ENCODE measurements at places on chromosomes 3 and 15.

DNA sequence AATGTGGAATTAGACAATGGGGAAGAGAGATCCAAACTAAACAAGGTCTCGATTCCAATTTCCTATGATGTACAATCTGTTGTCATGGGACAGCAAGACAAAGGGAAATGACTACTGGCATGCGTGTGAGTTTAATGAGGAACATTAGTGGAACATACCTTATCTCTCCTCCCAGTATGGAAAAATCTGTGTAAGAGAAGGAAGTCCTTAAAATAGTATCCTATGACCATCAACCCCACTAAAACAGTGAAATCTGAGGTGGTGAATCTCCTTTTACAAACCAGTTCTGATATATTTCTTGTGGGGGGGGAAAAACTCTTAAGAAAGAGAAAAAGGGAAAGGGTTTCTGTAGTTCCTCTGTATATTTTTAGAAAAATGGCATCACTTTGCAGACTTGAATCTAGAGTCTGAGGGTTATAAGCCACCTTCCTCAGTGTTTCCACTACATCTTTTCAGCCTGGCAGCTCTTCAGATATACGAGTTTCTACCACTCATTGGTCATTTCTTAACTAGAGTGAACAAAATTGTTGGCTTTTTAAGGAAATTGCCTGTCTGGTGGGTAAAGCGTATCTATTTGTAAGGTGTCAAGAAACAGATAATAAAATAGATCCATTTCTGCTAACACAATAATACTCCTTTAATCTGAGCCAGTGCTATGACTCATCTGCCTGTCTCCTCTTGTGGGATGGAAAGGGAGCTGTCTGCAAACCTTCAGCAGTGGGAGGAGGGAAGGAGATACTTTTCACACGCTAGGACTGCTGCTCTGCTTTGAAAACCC is 3.0 kb upstream of the TNFAIP8L3 start:
- no peak for DNase-seq

- no peak for DNase-seq
These were observed 63.8 kb upstream of the CGNL1 start for GRCh38 chr15:57312318-57313133.

DNA sequence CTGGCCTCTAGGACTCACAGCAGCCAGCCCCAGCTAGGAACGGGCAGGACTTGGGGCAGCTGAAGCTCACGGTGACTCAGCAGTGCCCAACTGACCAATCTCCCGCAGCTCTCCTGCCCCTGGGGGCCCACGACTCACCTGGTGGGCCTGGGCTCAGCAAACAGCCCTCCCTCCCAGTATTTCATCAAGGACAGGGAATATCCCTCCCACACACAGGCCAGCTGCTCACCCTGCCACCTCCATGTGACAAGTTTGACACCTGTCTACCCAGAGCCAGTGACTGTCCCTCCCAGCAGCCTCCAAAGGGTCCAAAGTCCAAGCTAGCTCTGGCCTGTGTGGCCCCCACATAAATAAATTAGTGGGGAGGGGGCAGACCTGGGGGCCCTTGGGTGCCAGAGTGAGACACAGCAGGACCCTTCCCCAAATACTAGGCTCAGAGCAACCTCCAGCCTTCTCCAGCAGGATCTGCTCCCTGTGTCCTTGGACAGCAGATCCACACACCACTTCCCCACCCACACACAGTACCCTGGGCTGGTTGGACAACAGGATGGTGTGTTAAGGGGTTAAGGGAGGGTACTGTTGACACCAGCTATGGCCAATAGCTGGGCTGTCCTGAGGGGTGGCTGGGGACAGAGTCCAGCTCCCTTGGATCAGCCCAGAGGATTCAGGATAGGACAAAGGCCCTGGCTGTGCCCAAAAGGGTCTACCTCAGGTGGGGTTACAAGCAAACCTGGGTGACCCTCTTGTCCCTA is 4.3 kb downstream of the GNAT1 start:
- no peak for DNase-seq

GRCh38 chr15:47429376-47429775 is 287.9 kb upstream of the SEMA6D start:
- DNase-seq: no peak

GRCh38 chr15:44971036-44971435 is 14.5 kb downstream of the TERB2 start:
- DNase-seq: no peak

GRCh38 chr3:111112913-111113312 is 41.3 kb downstream of the NECTIN3 start:
- DNase-seq: no peak

- no peak for DNase-seq
These were observed 70.5 kb upstream of the TSEN2 start for GRCh38 chr3:12413721-12414255.

- no peak for DNase-seq
These were observed 408.8 kb upstream of the C2CD4B start for GRCh38 chr15:62573876-62574275.

DNA sequence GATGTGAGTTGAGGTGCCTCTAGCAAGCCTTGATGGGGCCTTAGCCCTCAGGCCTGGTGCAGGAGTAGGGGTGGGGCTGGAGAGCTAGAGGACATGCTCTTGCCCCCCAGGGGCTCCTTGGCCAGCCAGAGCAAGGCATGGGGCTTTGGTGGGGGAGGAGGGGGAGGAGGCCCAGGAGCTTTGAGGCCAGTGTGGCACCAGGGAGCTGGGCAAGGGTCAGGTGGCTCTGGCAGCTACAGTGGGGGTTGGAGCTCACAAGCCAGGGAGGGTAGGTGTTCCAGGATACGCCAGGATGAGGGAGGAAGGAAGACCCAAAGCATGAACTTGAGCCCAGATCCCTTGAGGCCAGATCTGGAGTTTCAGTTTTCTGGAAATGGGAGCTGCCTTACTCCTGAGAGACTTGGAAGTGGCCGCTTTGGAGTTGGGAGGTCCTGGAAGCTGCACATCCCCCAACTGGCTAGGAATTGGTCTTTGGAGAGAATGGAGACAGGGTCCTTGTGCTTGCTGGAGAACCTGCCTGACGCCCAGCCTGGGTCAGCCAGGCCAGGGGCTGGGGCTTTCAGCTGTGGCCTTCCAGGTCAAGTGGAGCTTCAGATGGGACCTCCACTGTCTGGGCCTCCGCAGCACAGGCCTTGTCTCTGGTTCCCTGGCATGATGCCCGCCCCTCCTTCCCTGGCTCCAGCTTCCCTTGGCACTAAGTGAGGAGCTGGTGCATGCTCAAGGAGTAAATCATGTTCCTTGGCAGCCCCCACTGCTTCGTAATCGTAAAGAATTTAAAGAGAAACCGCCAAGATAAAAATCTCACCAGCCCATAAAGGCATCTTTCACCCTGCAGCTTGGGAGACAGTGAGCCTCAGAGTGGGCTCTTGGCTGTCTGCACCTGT is 8.7 kb downstream of the SEMA3F start:
- DNase-seq: no peak

DNA sequence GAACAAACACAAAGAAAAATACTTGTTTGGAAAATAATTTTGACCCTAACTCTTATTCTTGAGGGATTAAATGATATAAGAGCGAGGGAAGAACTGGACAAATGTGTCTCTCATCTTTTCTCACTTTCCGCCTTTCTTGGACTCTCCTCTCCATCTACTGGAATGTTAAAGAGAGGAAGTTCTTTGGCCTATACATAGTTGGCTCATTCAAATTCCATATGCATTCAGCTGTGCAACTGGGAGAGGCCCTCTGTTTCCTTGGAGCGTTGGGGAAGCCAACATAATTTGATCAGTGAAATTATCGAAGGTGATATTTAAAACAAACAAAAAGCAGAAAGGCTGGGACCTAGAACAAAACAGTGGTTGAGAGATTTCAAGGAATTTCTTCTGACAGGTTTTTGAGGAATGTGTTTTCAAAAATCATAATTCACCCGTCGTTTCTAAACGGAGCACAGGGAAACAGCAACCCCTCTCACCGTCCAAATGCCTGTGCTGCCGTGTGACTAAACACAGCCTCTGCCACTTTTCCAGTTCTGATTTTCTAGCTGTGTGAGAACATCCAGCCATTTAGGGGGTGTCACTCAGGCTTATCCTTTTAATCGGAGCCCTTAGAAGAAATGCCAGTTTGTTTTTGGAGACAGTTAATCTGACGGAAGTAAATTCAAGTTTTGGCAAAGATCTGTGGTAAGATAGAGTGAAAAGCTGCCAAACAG is 489.9 kb downstream of the SOX2 start:
- DNase-seq: no peak

GRCh38 chr3:139423232-139423631 is 33.8 kb upstream of the COPB2 start:
- no peak for DNase-seq

- no peak for DNase-seq
These were observed 98.3 kb downstream of the THRB start for GRCh38 chr3:24396338-24396737.

DNA sequence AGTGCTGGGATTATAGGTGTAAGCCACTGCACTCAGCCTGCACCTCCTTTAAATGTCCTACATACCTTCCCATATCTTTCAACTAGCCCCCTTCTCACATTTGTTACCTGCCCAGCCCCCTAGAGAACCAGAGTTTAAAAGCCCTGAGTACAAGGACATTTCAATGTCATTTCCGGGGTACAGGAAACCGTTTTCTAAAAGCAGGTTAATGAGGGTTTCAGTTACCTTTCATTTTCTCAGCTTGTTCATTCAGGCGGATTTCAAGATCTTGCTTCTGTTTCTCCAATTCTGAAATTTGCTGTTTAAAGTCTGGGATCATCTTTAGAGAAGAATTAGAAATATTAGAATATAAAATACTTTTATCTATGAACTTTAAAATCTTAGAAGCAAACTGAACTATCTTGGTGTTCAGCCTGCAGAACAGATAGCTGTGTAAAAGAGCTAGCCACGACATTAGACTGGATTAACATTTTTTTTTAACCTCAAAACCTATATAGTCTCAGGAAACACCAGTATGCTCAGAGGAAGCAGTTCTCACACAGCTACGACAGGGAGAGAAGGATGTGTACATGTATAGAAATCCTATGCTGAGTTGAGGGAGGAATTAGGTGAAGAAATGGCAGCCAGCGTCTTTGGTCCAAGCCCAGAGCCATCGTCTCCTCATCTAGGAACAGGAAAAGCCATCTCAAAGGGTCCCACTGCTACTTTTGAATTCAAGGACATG is 29.9 kb upstream of the GNB5 start:
- DNase-seq: no peak

DNA sequence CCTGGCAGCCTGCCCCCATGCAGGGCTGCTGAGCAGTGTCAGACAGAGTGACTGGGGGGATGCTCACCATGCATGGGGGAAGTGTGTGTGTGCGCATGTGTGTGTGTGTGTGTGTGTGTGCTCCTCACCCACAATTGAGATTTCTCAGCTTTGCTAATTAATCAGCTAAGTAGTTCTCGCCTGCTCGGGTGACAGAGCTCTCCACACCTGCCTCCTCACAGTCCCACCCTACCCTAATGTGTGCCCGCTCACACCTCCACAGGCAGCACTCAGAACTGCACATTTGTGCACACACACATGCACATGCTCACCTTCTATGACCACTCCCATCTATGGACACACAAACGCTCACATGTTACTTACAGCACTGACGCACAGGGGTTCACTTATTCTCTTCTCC is 37.3 kb downstream of the CACNA2D2 start:
- no peak for DNase-seq

- no peak for DNase-seq
These were observed 203.6 kb downstream of the WNT5A start for GRCh38 chr3:55283441-55283925.

- no peak for DNase-seq
These were observed 925.9 kb downstream of the IGSF11 start for GRCh38 chr3:118108769-118109168.

DNA sequence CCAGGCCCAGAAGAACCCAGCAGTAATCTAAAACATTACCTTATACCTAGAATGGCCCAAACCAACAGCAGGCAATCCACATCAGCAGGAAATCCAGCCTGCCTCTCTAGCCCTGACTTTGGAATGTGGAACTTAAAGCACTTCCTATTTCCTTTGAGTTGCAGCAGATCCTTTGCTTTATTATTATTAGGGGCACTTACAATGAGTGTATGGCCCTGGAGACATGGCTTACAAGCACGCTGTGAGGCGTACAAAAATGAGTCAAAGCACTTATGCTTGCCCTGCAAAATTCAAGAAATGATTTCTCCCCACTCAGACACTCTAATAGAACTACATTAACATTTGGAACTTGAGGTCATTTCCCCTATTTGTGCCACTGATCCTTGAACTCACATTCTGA is 9.5 kb upstream of the KNSTRN start:
- DNase-seq: no peak

DNA sequence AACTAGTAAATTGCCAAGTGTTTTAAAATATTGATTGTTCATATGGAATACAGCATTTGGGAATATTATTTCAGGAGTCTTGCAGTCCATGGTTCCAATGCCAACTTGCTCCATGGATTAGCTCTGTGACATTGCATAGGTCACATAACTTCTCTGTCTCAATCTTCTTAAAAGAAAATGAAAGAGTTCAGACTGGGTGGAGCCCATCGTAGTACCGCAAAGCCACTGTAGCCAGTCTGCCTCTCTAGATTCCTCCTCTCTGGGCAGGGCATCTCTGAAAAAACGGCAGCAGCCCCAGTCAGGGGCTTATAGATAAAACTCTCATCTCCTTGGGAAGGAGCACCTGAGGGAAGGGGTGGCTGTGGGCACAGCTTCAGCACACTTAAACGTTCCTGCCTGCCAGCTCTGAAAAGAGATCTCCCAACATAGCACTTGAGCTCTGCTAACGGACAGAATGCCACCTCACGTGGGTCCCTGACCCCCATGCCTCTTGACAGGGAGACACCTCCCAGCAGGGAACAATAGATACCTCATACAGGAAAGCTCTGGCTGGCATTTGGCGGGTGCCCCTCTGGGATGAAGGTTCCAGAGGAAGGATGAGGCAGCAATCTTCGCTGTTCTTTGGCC is 168.8 kb upstream of the CNTN4 start:
- DNase-seq: no peak

DNA sequence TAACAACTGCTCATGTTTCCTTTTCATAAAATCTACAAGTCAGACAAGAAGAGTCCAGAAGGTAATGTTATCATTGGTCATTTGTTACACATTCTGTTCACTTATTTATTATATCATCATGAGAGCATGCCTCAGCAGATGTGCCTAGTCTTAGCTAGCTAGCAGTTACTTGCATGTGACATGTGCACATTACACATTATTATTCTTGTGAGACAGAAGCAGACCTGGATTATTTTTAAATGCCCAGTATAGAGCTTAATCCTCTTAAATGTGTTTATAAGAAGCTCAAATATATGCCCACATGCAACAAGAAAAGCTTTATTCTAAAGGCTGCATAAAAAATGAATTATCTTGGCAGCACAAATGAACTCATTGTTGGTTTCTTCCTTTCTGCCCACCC is 12.6 kb downstream of the YEATS2 start:
- DNase-seq: no peak
